Activated T-cell treated with anti-CD3 and anti-CD28 coated beads for 24 hours (primary cell): ENCODE measurements at places on chromosomes 5 and 9.
A peak's percentile ranks its signal among the peaks of the same experiment; 100 is the strongest.

DNA sequence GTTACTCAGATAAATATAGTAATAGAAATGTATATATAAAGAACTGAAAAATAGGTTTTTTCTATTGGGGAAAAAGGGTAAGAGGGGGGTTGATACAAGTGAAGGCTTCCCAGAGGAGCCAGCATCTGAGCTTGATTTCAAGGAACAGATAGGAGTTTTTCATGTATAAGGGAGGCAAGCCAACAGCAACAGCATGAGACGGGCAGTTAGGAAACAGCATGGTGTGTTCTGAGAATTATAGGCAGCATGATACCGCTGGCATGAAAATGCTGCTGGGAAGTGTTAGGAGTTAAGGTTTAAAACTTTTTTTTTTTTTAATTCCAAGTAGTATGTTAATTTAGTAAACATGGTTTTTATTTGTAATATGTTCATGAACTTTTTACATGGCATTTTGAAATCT is 9.7 kb downstream of the CDC37L1 start:
- DNase-seq, result no peak

DNA sequence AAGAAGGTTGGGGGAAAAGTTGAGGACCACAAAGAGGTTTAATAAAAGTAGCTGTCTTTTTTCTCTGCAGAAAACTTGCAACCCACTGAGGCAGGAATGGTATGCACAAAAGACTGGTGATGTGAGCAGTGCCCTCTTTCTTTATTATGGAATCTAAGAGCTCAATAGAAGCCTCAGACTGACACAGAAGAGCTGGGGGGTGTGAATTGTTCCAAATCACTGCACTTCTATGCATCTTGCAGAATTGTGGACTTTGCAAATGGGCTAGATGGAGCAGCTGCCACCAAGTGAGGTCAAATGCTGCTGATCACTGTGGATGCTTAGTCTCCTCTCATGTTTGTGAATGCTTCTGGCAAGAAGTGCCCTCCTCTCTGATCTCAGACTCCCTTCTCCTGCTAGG is 227.1 kb downstream of the ZSWIM6 start:
- DNase-seq, result no peak

DNA sequence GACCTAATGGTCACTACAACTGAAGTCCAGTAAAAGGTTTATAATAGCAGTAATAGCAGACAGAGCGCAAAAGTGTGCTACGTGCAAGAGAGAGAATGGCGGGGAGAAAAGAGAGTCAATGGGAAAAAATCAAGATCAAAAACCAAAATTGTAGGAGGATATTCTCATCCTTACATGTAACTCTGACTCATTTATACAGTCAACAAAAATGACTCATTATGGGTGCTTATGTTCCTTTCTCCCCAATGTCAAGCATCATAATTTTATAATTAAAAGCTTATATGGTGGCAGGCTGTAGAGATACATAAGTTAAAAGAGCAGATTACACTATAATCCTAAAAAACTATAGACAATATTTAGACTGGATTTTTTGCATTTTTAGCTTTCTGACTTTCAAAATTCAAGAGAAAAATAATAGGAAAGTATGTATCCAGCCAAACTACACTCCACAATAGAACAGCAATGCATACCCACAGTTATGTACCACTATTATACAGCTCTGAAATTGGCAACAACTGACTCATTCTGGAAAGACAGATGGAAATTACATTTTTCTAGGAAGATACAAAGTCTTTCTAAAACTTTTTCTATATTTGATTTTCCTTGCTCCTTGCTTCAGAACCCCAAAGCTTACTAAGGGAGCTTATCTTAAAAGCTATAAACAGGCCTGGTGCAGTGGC is 78.4 kb downstream of the PLPP1 start:
- DNase-seq, result no peak

DNA sequence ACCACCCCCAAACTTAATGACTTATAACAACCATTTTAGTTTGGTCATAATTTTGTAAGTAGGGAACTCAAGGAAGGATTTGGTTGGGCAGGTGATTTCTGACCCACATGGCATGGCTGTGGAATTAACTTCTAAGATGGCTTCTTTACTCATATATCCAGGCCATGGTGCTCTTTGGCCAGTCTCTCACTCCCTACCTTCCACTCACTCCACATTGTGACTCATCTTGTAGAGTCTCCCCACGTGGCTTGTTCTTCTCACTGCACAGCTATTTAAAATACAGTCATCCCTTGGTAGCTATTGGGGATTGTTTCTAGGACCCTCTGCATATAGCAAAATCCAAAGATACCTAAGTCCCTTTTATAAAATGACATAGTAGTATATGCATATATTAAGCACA is 76.6 kb upstream of the MAST4 start:
- DNase-seq, result no peak

- DNase-seq, result no peak
Observed at GRCh38 chr5:112869948-112870347, 8.9 kb downstream of the SRP19 start.

DNA sequence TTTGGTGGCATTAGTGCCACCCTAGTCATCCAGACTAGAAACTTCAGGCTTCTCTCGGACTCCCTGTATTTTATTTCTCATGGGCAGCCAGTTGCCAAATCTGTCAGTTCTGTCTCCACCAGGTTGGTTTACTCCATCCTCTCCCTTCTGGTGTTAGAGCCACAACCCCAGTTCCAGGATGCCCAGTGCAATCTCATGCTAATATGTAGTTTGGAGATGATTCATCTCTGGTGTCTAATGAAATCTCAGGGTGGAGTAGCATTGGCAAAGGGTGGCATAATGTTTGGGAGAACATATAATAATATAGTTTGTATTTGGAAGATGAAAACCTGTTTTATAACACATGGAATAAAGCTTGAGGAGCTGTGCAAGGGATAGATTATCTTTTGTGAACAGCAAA is 30.2 kb downstream of the SLC46A2 start:
- DNase-seq, result no peak

DNA sequence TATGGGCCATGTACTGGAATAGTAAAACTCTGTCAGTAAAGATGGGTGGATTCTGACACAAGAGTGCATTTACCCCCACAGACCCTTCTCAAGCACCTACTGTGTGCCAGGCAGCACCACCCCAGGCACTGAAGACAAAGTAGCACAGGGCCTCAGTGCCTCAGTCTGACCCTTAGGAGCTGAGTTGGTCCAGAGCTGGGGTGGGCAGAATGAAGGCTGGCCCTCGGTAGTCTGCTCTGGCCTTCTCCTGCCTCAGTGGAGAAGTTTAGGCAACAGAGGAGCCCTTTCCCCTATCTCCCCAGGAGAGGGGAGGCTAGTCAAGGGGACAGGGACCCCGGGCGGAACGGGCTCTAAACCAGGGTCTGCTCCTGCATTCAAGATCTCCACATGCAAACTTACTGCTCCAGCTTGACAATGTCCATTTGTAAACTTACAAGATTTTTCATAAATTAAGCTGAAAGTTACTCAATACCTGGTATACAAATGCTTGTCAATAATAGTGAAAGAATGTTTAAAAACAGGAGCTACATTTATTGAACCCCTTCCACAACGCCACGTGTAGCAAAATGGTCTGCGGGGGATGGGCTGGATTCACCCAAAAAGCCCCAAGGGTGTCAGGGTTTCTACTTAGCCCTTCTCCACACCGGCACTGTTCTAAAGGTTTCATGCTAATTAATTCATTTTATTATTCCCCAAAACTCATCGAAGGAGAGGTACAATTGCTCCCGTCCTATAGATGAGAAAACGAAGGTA is 1.5 kb downstream of the VDAC1 start:
- DNase-seq, result no peak

DNA sequence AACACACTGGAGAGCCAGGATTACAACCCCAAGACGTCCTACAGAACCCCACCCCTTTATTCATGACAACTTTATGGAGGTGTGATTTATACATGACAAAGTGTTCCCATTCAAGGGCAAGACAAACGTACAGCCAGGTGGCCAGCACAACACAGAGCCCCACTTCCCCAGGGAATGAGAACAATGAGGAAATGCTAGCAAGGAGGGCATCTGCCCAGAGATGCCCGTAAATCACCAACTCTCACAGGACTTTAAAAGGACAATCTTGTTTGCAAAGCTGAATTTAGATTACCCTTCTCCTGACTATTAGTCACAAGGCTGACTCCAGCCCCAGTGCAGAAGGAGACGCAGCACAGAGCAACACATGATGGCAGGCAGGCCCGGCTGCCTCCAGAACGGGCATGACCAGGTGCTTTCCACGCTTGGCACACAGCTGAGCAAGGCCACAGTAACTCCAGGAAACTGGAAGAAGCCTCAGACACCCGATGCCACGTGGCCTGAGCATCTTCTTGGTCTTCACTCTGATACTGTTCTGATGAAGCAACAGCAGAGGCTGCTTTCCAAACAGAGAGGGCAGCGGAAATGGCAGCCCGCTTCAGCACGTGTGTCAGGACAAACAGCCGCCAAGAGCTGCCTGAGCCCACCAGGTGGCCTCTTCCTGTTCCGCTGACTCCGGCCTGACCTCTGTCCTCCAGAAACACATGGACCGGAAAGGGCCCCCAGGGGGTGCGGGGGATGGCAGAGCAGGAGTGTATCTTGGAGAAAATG is 51.4 kb downstream of the ROR2 start:
- DNase-seq, result no peak

- no peak for DNase-seq
Observed at GRCh38 chr9:81461196-81461595, 228.2 kb downstream of the TLE1 start.

- DNase-seq, result peak; percentile 36
Observed at GRCh38 chr9:71819115-71819739, 50.9 kb upstream of the CEMIP2 start.

DNA sequence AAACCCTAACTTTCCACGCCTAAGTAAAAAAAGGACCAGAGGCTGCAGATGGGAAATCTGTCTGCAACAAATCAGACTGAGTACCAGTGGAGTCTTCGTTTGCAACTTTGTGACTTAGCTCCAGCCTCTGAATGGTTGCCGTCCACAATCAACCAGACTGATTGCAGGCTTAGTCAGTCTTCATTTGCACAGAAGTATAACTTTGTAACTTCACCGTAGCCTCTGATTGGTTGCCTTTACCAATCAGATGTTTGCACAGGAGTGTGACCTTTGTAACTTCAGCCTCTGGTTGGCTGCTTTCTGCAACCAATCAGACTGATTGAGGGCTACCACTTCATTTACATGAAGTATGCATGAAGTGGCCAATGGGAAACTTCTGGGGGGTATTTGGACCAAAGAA is 53.7 kb downstream of the TGFBR1 start:
- DNase-seq, result no peak

- no peak for DNase-seq
Observed at GRCh38 chr5:113503146-113503545, 10.3 kb upstream of the YTHDC2 start.

- peak; percentile 19 for DNase-seq
Observed at GRCh38 chr5:134371834-134372340, 518 bp downstream of the UBE2B start.

GRCh38 chr9:109912726-109913460 is 132.9 kb downstream of the PALM2AKAP2 start:
- DNase-seq, result no peak

- no peak for DNase-seq
Observed at GRCh38 chr9:87684627-87685219, 41.2 kb upstream of the CTSL start.
